Tongue (tissue), 3 donors: ENCODE measurements at places on chromosomes 4 and X. TPM values are rescaled to one million over a fixed set of nuclear protein-coding genes. Genes with fewer than 3 reads are reported as not detected.

DNA sequence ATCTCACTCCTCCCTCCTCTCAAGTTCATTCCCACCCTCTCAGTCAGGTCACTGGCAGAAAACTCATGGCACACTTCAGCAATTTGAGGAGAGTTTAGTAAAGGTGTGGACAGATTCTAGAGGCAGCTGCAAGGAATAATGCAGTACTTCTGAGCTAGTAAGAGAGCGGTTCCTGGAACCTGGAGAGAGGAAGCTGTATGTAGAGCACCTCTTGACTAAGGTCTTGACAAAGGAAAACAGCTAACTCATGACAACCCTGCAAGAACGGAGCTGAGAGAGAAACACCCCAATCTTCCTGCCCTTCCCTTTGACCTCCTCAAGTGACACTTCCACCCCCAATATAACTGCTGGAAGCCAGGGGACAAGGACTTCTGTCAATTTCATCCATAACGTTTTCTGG, 9.6 kb upstream of the KLHL8 start:
- DNase-seq: no peak

GRCh38 chr4:130257271-130257670, 1161.3 kb downstream of the C4orf33 start:
- no peak for DNase-seq

DNA sequence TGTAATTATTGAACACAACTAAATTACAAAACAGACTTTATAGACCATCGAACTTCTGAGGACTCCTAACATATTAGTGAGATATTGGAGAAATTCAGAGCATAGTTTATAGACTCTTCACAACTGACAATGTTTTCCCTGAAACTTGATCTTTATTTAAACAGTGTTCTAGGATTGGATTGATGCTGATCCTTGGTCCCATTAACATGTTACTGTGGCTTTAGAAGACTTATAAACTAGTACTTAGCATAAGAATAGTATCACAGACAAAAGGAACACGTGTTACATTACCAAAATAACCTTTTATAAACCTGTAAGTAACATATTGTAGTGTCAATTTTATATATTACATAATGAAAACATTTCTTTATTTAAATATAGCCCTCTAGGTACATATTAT, 689.6 kb downstream of the CCSER1 start:
- no peak for DNase-seq

DNA sequence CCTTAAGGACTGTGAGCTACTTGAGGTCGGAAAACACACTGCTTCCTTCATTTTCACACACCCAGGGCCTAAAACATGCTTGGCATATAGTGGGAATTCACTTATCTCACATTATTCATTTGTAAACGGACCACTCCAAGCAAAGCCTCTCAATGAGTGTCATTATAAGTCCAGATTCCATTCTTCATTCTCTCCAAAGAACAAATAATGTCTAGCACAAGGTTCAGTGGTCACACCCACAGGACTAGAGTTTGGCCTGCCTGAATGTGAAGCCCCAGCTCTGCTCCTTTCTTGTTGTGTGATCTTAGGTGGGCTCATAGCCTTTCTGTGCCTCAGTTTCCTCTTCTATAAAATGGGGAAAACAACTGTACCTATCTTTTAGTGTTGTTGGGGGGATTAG, 119.6 kb upstream of the NDP start:
- DNase-seq: no peak

DNA sequence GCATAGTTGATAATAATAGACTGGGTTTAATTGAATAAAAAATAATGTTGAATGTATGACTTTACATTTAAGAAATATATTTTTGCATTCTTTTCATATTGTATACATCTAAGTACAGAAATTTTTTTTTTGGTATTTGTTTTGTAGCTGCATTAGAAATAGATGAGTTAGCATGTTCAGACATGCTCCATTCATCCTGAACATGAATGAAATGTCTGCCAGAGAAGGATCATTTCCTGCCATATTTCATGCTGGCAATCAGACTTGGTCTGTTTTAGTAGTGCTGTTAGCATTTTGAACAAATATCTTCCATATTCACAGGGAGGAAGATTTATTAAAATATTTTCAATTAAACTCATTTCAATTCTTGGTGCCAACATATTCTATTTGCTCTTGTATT, 98.9 kb downstream of the FRMPD4 start:
- DNase-seq: no peak

- no peak for DNase-seq
These were observed 392.8 kb downstream of the RAPGEF2 start for GRCh38 chr4:159495515-159496236.

DNA sequence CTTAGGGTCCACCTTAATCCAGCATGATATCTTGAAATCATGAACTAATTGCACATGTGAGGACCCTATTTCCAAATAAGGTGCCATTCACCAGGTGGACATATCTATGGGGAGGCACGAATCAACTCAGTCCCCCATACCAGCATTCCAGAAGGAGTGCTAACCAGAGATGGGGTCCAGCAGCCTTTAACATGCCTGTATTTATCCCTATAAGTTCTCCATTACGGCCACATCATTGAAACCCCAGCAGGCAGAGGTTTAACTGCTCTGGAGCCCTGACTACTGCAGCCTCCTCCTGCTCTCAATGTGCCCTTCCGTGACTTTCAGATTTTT, 3.2 kb upstream of the ASMTL start:
- no peak for DNase-seq

GRCh38 chrX:8105531-8105930, 65.5 kb downstream of the VCX2 start:
- no peak for DNase-seq

DNA sequence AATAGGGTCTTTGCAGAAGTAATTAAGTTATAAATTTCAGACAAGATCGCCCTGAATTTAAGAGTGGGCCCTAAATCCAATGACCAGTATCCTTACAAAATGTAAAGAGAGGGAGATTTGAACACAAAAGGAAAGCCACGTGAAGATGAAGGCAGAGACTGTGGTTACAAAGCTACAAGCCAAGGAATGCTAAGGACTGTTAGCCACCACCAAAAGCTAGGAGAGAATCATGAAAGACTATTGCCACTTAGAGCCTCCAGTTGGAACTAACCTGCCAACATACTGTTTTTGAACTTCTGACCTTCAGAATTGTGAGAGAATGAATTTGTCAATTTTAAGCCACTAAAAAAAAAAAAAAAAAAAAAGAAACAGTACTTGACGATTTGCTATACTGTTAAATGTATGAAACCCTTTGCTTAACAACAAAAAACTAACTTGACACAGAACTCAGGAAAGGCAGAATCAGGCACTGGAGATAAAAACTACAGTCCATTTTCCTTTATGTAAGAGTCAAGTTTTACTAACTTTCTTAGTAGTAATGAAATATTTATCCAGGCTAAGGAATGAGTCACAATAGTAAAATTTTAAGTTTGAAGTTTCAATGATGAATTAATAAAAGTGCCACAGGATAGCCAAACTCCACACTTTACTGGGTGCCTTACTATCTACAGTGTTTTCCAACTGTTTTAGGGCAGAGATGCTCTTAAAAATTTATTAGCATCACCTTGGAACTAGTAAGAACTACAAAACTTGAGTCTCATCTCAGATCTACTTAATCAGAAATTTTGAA, 25.1 kb downstream of the DHX15 start:
- no peak for DNase-seq

DNA sequence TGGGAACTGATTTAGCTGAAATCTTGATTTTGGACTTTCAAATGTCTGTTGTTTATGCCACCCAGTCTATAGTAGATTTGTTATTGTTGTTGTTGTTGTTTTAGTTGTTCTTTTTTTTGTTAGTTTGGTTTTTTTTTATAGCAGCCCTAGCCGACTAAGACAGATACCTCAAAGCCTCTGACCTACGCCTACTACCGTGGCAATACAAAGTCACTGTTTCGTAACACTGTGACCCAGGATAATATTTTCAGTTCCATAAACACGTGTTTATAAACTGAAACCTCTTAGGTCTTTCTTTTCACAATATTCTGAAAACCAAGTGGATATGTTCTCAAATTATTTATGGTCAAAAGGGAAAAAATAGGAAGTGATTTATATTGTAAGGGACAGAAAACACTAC, 32.8 kb downstream of the VCX2 start:
- DNase-seq: no peak

- no peak for DNase-seq
These were observed 98.0 kb upstream of the DKK2 start for GRCh38 chr4:107133965-107134653.

DNA sequence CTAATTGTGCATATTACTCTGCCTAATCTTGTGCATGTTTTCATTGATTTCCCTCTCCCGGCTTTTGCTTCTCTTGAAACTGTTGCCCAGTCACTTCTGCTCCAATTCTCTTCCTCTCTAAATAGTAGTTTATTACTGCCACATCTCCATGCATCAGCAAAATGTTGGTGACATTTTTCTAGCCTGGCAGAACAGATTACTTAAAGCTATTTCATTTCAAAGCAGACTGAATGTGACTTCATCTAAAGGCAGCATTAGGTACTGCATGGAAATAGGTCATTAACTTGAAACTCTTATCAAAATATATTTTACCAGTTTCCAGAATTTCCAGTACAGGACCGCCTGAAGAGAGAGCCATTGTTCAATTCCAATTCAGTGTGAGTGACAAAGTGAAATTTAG, 52.4 kb downstream of the HPGDS start:
- no peak for DNase-seq

The MAGEA11 gene
- total RNA-seq: 0.82 TPM

The MAMLD1 gene
- total RNA-seq: 3.5 TPM

The ATP8A1 gene
- total RNA-seq: 14.8 TPM
